Right renal pelvis (tissue), 4 donors: ENCODE measurements at places on chromosomes 3 and 15. TPM values are rescaled to one million over a fixed set of nuclear protein-coding genes. Genes with fewer than 3 reads are reported as not detected.

SIDT1 gene
- 2.7 TPM for polyA plus RNA-seq

SCN11A gene
- polyA plus RNA-seq = 0.90 TPM

PLSCR2 gene
- 1.2 TPM for polyA plus RNA-seq

CHRM5 gene
- 0.24 TPM for polyA plus RNA-seq

OIP5 gene
- polyA plus RNA-seq = 7.3 TPM

SCG3 gene
- polyA plus RNA-seq = 0.18 TPM

FETUB gene
- 0.21 TPM for polyA plus RNA-seq

SERINC4 gene
- not detected for polyA plus RNA-seq

TGFBR2 gene
- polyA plus RNA-seq = 121 TPM

NEIL1 gene
- polyA plus RNA-seq = 20.8 TPM

WDR72 gene
- 73.1 TPM for polyA plus RNA-seq

NUP210 gene
- 24.5 TPM for polyA plus RNA-seq

CPA3 gene
- 0.56 TPM for polyA plus RNA-seq

DNA sequence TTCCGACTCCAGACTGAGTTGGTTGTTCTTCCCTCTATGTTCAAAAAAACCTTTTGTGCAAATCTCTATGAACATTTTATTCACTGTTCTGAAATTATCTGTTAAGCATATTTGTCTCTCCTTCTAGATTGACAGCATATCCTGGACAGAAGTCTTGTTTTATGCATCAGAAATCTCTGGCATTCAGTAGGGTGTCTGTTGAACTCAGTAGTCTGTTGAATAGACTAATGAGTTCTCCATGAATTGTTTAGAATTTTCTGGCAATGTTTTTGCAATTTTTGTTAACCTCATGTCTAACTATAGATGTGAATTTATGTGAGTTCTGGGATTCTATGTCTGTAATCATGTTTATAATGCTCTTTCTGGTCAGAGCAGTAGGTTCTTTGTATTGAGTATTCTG lies 222.5 kb upstream of the KCNMB2 start:
- DNase-seq = no peak

- DNase-seq = no peak
These were observed 602.0 kb upstream of the KCNMB2 start for GRCh38 chr3:177934001-177934891.

DNA sequence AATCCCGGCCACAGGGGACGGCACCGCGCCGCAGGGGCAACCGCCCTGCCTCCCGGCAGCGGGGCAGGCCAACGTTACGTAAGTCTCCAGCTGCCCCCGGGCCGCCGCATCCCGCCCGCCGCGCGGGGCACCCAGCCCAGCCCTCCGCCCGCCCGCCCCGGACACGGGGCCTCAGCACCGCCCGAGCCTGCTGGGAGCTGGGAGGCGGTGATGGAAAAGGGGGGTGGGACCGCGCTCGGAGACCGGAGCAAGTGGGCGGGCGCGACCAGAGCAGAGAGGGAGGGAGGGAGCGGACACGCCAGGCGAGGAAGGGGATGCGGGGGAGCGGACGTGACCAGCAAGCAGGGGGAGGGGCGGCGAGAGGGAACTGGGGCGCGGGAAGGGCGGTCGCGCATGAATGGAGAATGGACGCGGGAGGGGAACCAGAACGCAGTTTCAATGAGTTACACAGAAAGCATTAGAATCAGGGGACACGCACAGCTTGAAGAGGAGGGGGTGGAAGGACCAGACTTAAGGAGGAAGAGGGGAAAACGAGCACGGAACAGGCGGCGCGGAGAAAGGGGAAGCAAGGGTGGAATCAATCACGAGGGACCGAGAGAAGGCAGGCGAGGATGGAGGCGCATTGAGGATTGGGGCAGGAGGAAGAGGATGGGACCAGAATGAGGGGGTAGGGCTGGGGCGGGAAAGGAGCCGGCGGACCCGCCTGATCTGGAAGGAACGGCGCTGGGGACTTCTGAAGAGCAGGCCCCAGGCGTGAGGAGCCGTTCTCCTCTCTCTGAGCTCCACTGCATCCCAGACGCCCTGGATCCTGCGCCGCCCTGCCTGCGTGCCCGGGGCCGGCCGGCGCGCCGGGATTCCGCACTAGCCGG lies 559 bp downstream of the PKM start:
- peak; percentile 89 for DNase-seq

GRCh38 chr3:60010781-60011180 lies 961.0 kb upstream of the CFAP20DC start:
- DNase-seq = no peak

DNA sequence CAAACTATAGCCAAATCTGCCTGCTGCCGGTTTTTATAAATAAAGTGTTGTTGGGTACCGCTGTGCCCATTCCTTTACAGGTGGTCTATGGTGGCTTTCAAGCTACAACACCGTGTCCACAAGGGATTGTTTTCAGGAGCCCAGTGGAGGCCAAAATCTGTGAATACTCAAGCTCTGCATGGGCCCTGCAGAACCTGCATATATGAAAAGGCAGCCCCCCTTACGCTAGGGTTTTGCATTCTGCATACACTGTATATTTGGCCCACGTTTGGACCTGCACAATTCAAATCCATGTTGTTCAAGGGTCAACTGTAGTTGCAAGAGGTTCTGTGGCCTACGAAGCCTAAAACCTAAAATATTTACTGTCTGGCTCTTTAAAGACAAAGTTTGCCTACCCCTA lies 122.2 kb upstream of the TLE3 start:
- DNase-seq = no peak

GRCh38 chr15:73515527-73515926 lies 72.6 kb downstream of the REC114 start:
- DNase-seq = no peak

DNA sequence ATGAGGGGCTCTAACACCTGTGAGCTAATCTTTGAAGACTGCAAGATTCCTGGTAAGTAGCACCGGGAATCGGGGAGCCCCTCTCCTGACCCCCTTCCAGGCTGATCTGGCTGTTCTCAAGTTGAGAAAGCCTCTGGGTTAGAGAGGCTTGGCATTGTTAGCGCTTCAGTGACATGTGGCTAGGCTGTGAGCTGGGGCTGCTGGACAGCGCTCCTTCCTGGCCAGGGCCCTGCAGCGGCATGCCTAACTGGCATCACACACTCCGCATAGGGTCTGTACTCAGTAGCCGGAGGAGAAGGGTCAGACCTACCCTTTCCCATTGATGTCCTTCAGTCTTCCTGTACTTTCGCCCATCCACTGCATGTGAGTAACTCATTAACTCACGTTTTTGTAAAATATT lies 7.4 kb downstream of the IVD start:
- DNase-seq = no peak

- DNase-seq = no peak
These were observed 74.4 kb downstream of the DHX30 start for GRCh38 chr3:47877290-47877689.

- no peak for DNase-seq
These were observed 118.2 kb downstream of the KLF13 start for GRCh38 chr15:31444844-31445243.

GRCh38 chr3:4979428-4980228 lies at the start of gene BHLHE40:
TSS of gene BHLHE40 (plus strand) at chr3:4979437. CDS start at chr3:4979719, 282 bp downstream.
- peak; percentile 55 for DNase-seq

DNA sequence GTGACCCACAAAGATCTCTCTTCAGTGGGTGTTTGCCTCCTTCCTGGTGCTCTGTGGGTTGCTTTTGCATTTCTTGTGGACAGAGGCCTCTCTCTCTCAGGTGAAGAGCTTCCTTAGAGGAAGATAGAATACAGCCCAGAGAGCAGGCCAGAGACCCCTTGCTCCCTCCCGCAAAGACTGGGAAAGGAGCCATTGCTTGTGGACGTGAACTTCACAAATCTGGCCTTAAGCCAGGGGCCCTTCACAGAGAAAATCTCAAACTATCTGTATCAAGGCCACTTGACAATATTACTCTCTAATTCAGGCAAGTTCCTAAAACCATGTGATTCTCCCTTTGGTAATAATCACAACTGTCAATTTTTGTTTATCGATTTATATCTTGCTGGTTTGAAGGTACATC lies 30.4 kb upstream of the CLK3 start:
- no peak for DNase-seq

GRCh38 chr3:151347432-151347831 lies 18.1 kb upstream of the P2RY13 start:
- DNase-seq = no peak

DNA sequence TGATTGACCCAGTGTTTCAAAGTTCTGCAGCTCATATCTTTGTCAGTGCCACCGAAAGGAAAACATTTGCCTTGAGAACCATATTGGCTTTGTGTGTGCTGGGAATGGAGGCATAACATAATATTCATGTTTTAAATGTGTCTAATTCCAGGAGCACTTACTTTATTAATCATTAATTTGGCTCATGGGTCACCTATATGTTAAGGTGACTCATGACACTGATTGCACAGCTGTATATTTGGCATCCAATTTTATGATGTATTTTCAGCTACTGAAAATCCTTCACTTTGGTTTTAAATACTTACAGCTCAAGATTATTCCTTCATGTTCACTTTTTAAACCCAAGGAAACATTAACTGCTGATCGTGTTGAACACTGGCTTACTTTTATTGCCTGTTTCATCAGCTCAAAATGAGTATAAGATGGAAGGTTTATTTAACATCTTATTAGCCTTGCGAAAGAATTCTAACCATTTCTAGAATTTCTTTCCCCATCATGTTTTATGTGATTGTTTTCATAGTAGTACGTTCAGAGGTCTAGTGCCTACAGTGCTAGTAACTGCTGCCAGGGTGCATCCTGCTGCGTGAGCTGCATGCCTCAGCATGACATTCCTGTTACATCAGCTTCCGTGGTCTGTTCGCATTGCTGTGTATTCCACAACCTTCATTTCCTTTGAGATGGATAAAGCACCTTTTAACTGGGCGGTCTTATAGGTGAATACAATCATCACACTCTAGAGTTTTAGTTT lies 63.7 kb downstream of the LRCH3 start:
- no peak for DNase-seq

DNA sequence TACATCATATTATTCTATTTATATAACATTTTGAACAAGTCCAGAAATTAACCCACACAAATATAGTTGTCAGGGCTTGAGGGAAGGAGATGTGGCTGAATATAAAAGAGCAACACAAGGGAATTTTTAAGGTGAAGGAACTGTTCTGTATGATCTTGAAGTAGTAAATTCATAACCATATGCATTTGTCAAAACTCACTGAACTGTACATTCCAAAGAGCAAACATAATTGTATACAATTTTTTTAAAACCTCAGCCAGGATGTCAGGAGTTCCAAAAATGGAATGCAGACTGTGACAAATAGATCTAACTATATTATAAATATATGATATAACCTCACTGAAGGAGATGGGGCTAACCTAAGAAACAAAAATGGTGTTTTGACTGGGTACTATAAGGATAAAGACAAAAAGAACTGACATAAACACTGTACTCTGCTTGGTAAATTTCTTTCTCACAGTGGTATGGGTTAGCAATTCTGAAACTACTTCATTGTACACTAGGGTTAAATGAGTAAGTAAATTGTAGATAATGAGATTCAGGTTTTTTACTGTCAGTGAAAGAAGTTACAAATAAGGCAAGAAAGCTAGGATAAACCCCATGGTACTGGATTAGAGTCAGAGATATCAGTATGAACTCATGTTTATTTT lies 14.4 kb downstream of the GOLGB1 start:
- no peak for DNase-seq

DNA sequence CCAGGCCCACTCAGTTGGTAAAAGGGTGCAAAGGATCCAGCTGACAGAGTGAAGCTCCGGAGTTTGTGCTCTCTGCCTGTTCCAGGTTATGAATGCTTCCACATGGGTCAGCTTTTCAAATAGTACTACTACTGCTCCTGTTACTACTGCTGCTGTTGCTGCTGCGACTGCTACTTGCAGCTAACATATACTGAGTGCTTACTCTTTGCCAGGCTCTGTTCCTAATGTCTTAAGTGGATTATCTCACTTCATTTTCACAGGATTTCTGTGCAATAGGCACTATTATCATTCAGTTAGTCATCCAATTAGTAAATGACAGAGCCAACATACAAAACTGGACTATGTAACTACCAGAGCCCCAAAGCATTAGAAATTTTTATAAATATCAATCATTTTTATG lies 106.5 kb downstream of the IQCH start:
- DNase-seq = no peak

GRCh38 chr15:60265057-60265456 lies 132.7 kb downstream of the ANXA2 start:
- DNase-seq = no peak

GRCh38 chr15:90836296-90836871 lies 32.0 kb upstream of the FURIN start:
- no peak for DNase-seq

GRCh38 chr3:35602395-35602936 lies 36.9 kb upstream of the ARPP21 start:
- DNase-seq = no peak

GRCh38 chr3:143700431-143700975 lies 147.8 kb downstream of the SLC9A9 start:
- DNase-seq = no peak

DNA sequence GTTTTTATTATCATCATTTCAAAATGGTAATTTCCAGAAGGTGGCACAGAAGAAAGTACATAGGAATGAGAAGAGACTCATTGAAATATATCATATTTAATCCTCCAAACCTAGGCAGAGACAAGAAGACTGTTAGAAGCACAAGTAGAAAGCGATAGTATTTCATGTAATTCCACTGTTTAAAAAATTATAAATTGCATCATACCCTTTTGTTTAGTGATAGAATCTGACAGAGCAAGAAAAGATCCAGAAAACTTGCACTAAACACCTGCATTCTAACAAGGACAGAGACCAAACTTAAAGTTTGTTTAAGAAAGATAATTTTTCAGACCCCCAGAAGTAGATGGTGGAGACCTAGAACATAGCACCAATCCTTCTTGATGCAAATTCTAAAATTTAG lies 56.9 kb upstream of the CD96 start:
- DNase-seq = no peak

DNA sequence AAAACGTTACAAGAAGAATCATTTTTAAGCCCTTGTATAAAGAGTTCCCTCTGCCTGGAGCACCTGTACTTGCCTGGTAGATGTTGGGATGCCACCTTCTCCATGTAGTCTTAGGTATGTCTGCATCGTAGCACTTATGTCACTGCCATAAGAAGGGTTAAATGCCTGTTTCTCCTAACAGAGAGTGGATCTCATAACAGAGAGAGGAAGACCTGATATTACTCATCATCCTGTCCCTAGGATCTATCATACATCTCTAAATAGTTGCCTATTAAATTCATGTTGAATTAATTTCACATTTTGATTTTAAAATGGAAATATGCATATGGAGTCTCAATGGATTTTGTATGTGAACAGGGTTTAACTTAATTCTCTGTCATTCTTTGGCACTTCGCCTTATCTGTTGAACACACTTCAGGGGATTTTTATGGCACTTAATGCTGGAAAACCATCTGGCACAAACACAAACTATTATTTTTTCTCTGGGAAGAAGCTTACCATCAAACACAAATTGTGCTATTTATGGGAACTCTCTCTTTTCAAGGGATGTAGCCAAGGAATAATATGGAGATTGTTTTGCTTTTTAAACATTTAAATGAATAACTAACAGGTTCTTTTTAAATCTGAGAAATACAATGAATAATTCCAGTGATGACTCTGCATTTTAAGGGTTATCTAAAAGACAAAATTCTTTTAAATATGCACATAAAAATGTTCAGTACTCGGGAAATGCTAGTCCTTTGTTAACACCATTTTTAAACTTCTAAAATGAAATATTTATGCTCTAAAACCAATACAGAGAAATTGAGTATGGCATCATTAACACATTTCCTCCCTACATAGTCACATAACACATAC lies 230.7 kb downstream of the ZNF385D start:
- no peak for DNase-seq
